ENCODE measurements at places on chromosomes 7 and 10.

- DNase-seq: no peak
Observed at GRCh38 chr7:50651271-50651989, 86.2 kb upstream of the DDC start.

GRCh38 chr10:34168439-34168838, 646.7 kb downstream of the PARD3 start:
- DNase-seq: no peak

DNA sequence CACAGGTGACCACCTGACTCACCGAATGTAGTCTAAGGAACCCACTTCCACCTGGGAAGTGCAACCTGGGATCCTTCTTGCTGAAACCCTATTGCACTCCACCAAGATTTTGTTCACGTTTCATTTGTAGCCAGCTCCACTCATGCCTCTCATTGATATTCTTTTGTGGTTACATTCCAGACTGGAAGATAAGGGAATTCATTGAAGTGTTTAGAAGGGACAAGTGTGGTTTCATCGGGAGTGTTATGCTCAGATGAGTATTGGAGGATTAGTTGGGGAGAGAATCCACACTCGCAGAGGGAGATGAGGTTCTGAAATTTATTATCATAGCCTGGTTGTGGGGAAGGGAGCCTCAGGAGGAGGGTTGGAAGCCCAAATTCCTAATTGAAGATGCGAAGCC, 320.4 kb downstream of the KCNMA1 start:
- DNase-seq: no peak

DNA sequence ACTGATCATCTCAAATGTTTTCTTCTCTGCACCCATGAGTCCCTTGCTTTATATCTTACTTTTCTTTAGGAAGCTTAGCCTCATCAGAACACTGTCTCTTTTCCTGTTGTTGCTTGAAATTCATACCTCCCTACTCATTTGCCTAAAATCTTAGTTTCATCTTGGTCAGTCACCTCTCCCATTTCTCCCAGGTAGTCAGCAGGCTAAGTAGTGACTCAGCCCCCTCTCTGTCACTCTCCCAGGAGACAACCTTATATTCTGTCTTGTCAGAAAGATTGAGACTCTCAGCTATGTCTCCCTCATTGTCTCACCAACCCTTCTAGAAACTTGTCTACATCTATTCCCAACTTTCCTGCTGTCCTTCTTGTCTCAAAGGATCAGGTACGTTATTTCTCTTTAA, 280.9 kb downstream of the BBS9 start:
- DNase-seq: no peak

DNA sequence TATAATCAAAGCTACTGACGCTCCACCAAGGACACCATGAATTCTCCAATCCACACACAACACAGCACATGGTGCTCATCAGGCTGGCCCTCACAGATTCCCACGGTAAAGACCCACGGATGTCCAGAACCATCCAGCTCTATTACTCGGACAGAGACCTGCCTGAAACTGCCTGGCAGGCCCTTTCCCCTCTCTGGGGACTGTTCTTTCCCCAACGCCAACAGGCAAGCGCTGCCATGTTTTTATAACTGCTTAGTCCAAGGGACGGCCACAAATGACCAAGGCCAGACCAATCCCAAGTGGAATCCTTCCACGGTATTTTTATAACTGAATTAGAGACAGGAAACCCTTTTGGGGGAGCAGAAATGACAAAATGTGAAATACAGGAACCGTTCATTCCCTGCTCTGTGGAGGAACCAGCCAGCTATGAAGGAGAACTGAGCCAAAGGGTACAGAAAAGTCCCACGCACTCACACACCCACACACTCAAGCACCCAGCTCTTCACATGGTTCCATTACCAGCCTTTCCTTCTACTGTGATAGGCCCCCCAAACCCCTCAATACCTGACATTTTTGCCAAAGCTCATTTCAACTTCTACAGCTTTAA, 4.1 kb downstream of the PIP4K2A start:
- DNase-seq: peak; percentile 40

DNA sequence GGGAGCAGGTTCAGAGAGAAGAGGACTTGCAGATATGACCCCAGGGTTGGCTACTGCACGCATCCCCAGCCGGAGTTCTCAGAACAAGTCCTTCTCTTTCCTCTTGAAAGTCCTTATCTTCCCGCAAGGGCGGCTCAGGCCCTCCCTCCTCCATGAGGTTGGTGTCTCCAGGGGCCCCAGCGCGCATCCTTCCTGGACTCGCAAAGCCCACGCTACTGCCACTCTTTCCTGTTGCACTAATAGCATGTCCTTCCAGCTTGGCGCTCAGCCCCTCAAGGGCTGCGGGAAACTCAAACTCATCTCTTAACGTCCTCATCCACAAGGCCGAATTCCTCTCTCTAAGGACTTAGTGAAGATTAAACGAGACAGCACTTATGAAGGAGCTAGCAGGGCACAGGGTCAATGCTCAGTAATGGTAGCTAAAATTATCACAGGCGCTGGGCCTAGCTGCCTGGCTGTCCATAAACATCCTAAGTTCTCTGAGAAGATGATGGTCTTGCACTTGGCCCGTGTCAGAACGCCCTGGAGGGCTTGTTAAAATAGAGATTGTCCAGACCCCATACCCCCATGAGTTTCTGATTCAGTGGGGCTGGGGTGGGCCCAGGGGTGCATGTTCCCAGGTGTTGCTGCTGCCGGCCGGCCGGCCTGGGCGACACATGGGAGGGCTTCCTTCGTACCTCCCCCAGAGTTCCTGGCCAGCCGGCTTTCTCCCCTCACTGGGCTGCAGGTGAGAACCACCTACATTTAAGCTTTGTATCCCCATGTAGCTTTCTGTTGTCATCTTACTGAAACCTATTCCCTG, 261.4 kb downstream of the COBL start:
- no peak for DNase-seq

DNA sequence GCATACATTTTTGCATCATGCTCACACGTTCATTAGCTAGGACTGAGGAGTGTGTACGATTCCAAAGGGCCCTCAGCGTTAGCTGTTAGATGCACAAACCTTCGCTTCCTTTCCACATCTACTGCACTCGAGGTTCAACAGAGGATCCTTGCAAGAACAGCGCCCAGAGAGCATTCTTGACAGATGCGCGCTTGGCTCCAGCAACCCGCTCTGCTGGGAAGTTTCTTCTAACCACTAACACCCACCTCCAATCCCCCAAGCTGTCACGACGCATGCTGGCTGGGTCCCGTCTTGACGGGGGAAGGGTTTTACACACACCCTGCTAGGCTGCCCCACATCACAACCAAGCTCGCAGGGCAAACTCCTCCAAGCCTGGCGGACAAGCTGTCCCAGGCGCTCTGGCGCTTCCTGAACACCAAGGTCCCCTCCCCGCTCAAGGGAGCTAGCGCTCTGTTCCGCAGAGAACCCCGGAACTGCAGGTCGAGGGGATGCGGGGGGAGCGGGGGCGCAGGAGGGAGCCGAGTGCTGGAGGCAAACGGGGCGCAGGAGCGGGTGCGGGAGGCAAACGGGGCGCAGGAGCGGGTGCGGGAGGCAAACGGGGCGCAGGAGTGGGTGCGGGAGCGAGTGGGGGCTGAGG, 653 bp upstream of the ADRB1 start:
- no peak for DNase-seq

- no peak for DNase-seq
Observed at GRCh38 chr10:24239289-24240040, 30.5 kb downstream of the KIAA1217 start.

- no peak for DNase-seq
Observed at GRCh38 chr10:133154996-133155778, 4.8 kb upstream of the KNDC1 start.

DNA sequence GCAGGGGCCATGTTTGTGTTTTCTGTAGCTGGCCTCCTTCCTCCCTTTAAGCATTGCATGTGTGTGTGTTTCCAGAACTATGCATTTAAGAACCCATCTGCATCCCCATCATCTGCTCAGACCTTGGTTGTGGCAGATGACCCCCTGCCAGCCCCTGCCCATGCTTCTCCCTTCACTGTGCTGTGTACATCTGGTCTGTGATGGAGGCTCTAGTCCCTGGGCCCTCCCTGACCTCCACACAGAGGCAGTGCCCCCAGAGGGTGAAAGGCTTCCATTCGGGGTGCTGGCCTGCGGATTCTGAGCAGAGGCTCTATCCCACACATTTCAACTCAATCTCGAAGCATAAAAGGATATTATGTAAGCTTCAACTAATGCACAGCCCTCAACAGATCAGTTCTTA, 89.4 kb downstream of the TACC2 start:
- DNase-seq: no peak

GRCh38 chr7:105269397-105269796, 119.3 kb downstream of the SRPK2 start:
- no peak for DNase-seq

- DNase-seq: no peak
Observed at GRCh38 chr7:82029236-82029913, 259.5 kb upstream of the HGF start.

DNA sequence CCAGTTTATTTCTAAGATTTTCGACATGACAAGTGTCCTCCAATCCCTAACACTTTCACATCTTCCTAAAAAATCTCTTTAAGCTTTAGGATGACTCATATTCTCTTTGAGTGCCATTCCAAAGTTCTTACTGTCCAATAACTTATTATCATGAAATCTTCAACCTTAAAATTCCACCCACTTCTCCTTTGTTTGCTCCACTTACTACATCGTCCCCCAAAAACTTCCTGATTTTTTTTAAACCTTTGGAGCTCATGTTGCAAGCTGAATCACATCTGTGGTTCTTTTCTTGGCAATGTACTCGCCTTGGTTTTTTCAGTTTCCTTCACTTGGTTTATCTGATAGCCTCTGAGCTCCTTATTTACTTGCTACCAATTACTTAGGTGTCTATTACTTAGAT, 39.2 kb upstream of the JCAD start:
- no peak for DNase-seq

GRCh38 chr10:118251791-118252190, 90.3 kb downstream of the FAM204A start:
- no peak for DNase-seq

DNA sequence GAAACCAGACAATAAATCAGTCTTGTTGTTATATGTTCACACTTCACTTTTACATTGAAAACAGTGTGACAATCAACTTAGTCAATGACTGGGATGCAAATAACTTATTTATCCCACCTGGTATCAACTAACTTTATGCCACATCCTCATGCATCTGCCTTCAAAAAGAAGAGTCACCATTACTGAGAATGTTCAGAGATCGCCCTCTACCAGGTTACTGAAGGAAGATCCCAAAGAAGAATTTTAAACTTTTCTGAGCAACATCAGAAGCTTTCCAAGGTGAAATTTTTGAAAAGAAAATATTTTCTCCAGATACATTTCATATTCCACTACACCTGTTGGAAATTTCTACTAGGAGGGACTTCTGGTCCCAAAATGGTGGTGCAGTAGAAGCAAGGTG, 359.5 kb downstream of the PTPRN2 start:
- DNase-seq: no peak
